Naive B cell (primary cell): ENCODE measurements at places on chromosomes 4 and X.

- no peak for DNase-seq
Observed at GRCh38 chr4:53116954-53117353, 248.9 kb downstream of the SCFD2 start.

DNA sequence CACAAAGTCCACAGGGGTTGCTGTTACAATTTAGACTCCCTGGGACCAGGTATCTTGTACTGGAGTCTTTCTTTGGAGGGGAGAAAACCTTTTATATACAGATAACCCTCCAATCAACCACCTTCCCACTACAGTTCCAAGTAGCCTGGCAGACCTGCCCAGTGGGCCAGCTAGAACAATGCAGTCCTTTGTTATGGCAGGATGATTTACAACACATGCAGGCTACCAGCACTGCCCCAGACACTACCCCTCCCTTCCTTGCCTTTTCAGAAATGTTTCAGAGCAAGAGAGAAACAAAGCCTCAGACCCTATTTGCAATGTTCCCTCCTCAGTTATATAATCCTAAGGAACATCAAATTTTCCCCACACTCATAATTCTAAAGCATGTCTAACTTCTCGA, 11.1 kb downstream of the RASL11B start:
- DNase-seq, result no peak

DNA sequence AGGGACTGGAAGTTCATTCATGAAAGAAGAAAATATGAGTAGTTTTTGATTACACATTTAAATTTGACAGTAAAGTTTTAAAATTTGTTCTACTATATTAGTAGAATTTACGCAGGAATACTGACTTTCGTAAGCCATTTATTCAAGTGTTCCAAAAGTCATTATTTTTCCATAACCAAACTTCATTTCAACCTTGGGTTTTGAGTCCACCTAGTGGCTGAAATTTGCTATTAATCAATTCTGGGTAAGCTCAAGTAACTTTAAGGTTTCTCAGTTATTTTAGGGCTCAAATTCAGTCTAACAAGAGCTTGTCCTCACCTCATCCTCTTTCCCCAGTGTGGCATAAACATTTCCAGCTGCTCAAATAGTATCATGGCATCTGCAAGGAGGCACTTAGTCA, 175.4 kb downstream of the SH3BGRL start:
- no peak for DNase-seq

GRCh38 chrX:153970357-153971123, 1.1 kb downstream of the HCFC1 start:
- DNase-seq, result no peak

GRCh38 chr4:100240008-100240407, 49.7 kb upstream of the DDIT4L start:
- DNase-seq, result no peak

DNA sequence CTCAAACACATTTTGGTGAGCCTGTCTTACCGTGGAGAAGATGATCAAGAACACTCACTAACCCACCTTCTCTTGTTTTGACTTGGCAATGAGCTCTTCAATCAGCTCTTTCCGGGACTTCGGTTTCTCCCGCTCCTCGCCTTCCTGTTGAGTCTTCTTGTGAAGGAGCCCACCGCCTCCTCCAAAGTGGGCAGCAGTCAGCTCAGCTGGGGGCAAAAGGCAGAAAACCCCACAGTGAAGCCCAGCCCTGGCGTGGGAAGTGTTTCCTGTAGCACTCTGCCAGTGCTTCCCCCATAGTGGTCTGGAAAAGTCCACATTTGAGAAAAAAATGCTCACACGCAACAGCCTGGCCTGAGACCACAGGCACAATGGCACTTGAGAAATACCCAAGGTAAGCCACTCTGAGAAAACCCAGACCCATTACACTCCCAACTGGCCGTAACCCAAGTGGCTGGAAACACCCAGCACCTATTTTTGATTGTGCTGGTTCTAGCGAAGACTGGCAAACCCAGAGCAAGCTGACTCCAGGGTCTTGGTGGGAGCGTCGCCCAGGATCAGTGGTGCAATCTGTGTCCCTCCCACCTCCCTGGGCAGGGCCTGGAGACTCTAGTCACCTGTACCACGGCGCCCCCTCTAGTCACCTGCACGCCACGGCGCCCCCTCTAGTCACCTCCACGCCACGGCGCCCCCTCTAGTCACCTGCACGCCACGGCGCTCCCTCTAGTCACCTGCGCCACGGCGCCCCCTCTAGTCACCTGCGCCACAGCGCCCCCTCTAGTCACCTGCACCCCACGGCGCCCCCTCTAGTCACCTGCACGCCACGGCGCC, 8.6 kb downstream of the NOP14 start:
- no peak for DNase-seq

DNA sequence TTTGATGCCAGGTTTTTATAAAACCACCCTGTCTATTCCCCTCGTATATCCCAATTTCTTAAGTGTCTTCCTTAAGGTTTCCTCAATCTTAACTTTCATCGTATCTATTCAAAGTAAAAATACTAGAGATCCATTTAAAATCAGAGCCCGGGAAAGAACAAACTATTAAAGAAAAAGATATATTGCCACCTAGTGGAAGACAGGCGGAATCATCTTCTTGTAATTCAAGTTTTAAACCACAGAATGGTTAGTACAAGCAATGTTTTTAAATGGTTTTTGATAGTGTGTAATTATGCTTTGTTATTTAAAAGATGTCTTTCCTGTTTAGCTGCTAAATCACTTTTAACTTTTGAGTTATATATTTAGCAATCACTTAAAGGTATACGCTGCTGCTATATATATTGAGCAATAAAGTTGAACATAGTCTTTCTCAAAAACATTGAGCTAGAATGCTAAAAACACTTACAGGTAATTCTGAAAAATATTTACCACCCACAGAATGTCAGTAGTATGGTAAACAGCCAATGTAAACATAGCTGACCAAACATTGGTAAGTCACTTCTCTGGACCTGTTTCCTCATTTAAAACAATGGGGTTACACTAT, 18.2 kb downstream of the PRDM8 start:
- DNase-seq, result peak; percentile 37

DNA sequence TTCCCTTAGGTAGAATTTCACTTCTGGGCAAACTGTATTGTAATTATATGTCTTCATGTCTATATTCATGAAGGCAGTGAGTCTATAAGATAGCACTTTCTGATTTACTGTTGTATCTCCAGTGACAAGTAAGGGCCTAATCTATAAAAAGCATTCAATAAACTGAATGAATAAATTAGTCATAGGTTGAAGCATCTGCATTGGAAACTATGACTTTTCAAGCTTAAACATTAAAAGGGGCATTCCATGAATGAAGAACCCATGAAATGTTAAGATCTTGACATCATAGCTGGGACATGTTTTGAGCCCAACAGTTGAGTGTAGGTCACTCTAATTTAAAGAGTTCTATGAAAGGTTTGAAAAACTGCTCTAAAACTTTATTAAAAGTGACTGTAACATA, 159.3 kb upstream of the LCORL start:
- DNase-seq, result no peak

- no peak for DNase-seq
Observed at GRCh38 chr4:24933684-24934275, 20.9 kb upstream of the CCDC149 start.

DNA sequence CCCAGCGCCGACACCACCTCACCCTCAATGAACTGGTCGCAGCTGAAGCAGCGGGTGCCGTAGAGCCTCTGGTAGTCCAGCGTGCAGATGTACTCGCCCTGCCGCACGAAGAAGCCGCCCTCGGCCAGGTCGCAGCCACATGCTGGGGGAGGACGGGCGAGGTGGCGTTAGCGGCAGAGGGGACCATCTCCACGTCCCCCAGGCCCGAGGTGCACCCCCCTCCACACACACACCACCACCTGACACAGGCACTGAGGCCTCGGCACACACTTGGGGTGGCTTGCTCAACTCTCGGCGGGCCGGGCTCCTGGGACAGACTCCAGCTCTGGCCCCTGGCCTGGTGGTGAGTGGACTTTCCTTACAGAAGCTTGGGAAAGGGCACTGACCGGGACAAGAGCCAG, 61.5 kb downstream of the ABLIM2 start:
- no peak for DNase-seq

DNA sequence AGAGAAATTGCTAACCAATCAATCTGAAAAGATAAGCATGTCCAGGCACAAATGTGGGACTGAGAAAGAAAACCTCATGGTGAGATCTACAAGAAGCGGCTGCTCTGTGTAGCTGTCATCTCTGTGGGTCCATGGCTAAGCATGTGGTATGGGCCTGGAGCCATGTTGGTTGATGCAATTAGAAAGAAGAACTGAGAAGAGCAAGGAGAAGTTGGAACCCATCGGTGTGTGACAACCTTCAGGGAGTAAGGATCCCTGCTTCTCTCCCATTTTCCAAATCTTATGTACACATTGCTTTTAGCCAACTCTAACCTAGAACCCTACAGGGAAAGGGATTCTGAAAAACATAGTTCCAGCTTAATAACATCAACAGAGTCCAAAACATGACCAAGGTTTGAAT, 890.2 kb downstream of the FSTL5 start:
- DNase-seq, result no peak

DNA sequence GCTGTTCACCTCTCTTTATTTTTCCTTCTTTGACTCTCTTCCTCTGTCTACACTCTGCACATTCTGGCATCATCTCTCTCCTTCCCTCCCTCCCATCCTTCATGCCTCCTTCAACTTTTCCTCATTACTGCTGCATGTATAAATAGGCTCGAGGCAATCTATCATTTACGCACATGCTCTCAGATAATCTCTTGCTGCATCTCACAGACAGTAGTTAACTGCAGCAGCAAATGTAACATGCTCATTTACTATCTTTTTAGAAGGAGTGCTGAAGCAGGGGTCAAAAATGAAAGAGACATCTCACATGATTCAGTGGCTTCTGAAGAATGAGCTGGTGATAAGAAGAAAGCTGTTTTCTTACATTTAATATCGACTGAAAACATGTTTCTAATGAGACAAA, 127.7 kb downstream of the RASL11B start:
- no peak for DNase-seq

- DNase-seq, result no peak
Observed at GRCh38 chr4:65635051-65635821, 35.1 kb downstream of the EPHA5 start.

GRCh38 chr4:1056671-1057402, 45.4 kb downstream of the FGFRL1 start:
- no peak for DNase-seq

DNA sequence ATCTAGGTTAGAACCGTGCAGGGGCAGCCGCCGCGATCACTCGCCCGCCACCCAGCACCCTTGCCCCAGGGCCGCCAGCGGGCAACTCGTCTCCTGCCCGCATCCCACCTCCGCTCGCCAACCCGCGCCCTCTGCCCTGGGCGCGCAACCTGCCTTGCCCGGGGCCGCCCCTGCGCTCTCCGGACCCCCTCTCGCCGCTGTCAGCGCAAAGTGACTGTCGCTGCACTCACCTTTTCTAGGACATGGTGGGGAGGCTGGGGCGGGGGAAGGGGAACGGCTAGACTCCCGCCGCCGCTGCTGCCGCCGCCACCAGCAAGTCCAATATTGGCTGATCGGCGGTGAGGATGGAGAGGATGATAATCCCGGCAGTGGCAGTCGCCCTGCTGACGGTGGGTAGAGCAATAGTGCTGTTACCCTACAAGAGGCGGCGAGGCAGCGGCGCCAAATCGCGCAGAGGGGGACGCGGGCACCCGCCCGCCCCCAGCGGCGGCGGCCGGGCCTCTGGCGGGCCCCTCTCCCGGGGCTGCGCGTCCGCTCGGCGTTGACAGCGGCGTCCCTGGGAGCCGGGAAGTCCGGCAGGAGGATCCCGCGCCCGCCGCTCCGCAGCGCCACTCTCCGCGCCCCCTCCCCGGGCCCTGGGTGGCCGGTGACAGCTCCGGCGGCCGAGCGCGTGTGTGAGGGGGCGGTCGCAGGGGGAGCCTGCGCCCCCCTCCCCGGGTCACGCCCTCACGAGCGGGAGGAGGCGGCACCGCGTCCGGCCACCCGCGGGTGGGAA, 2.3 kb upstream of the NR3C2 start:
- peak; percentile 63 for DNase-seq

DNA sequence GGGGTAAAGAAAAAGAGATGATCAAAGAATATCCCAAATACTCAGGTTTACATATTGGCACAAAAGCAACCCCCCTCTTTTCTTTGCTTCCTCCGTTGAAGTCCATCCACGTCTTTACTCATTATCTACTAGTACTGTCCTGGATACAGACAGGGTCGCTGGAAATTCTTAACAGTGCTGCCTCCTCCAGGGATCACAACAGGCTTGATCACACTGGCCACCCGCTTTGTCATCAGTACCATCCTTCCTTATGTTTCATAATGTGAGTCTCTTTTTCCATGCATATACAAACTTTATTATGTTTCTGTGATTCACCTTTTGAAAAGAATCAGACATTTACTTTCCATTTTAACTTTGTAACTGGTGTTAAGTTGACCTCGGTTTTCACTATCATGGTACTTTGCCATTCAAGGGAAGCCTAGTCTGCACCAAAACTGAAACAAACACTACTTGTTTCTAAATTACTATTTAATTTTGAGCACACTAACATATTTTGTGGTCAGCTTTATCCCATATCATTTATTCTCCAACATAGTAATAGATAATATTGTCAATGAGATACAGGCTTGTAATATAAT, 387.5 kb upstream of the PPP1R2C start:
- DNase-seq, result no peak

- DNase-seq, result no peak
Observed at GRCh38 chr4:75643651-75644050, 13.3 kb upstream of the CDKL2 start.
